ENCODE measurements at places on chromosomes 1 and 21.
A peak's percentile ranks its signal among the peaks of the same experiment; 100 is the strongest.

- ATAC-seq, result no peak
These were observed 17.4 kb downstream of the AZIN2 start for GRCh38 chr1:33098371-33098770.

DNA sequence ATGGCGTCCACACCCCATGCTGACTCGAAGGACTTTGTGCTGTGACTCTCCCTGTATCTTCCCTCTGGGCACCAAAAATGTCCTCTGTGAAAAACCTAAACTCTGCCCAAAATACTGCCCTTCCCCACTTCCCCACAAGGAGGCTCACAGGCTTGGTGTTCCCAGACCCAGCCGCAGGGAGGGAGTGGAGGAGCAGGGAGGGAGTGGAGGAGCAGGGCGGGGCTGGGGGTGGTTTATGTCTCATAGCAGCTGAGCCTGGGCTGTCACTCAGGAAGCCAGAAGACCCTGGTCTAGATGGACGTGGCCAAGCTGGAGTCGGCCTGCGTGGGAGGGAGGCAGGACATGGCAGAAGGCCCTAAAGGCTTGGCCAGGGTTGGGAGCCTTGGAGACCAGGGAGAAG is 461.7 kb downstream of the PTPRU start:
- peak; percentile 88 for ATAC-seq

GRCh38 chr1:173478094-173478674 is 1.0 kb downstream of the PRDX6 start:
- ATAC-seq, result no peak

- no peak for ATAC-seq
These were observed 107.4 kb upstream of the CASZ1 start for GRCh38 chr1:10903821-10904220.
